Effector CD8-positive, alpha-beta T cell (primary cell): ENCODE measurements at places on chromosomes 7 and 10.

DNA sequence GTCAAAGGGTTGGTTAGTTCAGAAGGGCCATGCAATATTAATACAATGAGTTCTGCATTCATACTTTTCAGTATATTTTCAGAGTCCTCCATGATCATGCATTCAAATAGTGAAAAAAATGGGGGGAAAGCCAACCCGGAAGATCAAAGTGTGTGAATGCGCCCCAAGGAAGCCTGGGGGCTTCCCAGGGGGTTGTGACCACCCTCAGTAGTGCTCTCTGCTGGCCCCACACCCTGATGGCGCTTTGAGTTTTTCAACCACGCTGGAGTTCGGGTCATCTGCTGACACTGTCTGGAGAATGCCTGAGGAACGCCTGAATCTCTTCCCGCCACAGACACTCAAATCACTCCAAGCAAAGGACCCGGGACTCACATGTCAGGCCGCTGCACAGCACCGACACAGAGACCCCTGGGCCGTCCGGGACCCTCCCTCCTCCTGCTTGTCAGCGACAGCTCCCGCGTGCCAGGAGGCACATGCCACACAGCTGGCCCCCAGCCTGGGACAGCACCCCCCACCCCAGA is 1.0 kb downstream of the TNS3 start:
- no peak for DNase-seq

DNA sequence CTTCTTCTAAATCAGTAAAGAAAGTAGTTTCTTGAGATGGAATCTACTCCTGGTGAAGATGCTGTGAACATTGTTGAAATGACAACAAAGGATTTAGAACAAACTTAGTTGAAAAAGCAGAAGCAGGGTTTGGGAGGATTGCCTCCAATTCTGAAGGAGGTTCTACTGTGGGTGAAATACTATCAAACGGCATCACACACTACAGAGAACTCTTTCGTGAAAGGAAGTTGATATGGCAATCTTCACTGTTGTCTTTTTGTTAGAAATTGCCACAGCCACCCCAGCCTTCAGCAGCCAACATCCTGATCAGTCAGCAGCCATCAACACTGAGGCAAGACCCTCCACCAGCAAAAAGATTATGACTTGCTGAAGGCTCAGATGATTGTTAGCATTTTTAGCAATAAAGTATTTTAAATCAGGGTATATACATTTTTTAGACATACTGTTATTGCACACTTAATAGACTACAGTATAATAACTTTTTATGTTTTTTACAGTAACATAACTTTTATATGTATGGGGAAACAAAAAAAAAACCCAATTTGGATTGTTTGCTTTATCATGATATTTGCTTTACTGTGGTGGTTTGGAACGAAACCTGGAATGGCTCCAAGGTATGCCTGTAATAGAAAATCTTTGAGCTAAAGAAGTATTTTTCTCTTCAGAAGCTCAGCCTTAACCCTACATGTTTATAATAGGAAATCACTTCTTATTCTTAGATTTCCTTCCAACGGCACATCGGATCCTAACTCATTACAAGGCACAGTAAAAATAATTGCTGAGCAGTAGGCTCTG is 257.3 kb downstream of the LRMDA start:
- no peak for DNase-seq

DNA sequence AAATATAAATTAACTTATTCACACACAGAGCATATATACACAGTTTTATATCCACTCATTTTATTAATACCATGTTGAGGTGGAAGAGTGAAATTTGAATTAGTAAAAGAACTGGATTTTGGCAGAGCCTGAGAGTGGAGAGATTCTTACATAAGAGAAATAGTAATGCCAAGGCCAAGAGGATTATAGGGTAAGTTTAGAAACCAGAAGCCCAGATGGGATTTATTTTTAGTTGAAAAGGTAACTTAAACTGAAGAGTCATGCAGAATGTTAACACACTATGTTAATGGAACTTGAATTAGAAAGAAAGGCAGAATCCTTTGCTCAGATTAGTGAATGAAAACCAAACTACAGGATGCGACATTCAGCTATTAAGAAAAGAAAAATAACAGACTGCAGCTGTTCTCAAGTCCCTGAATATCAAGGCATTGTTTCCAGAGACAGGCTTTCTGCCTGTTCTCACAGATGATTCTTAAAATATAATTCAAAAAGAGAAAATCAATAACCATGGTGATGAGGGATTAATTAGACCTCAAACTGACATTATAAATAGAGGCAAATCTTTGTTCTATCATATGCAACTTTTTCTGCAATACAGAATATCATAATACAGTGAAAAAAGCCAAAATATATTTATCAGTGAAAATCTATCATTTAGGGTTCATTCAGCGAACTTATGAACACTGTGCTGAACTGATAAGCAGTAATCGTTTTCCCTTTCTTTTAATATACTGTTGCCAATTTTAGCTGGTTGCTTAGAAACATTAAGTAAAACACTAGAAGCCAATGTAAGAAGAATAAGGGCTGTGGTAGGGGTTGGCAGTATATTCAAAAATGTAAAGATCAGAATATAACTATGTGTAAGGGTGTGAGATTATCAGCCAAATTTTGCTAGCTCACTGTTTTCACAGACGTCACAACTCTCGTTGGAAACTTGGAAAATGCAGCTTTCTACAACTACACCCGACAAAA is 34.4 kb downstream of the HECTD2 start:
- DNase-seq: no peak

GRCh38 chr7:20651960-20652544 is 36.6 kb downstream of the ABCB5 start:
- DNase-seq: no peak

- no peak for DNase-seq
These were observed 33.4 kb upstream of the COBL start for GRCh38 chr7:51349820-51350545.

DNA sequence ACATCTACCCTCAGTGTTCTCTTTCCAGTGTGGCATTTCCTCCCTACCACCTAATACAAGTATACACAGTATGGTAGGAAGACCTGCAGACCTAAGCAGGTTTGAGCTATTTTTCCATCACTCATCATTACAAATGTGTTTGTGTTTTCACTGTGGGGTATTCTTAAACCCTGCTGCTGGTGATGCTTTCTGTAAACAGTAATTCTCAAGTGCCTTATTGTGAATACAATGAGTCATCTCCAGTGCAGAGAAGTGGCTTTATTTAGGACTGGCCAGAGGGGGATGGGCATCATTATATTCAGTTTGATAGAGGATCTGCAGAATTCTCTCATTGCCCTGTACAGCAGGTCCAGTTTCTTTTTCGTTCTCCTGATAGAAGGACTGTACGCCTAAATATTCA is 63.7 kb downstream of the GRM8 start:
- no peak for DNase-seq

DNA sequence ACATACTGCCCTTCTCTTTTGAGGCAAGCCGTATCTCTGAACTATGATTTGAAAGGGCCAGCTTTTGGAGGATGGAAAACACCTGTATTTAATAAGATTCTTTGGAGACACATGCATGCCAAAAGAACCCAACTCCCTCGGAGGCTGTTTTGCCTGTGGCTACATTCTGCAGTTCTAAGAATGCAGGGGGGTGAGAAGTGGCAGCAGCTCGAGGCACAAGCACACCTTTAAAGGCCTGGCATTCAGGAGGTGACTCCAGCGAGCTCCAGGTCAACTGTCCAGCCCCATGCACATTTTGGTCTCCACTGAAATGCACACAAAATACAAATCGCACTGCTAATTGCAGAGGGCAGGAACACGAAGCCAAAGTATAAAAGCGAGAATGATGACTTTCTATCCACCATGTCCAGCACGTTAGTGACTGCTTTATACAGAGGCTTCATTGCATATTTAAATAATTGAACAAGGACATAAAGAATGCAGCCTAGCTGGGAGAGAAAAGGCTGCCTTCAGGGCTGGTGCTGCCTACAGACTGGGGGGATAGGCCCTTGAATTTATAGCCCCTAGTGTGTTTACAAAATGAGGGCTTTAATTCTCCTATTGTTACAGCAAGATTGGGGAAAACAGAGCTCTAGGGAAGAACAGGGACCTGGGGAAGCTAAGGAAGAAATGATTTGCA is 359.3 kb downstream of the PLXNA4 start:
- no peak for DNase-seq

- no peak for DNase-seq
These were observed 29.7 kb downstream of the RASGEF1A start for GRCh38 chr10:43237128-43237527.

- no peak for DNase-seq
These were observed 5.3 kb upstream of the C1GALT1 start for GRCh38 chr7:7177044-7177517.
